ENCODE measurements at places on chromosomes 1 and 21. TPM values are rescaled to one million over a fixed set of nuclear protein-coding genes. Genes with fewer than 3 reads are reported as not detected.

The MFSD2A gene
- total RNA-seq, result 1.8 TPM

The CFHR3 gene
- total RNA-seq, result 0.03 TPM

The MFAP2 gene
- 0.41 TPM for total RNA-seq

The MYOG gene
- total RNA-seq, result not detected

The APOBEC4 gene
- total RNA-seq, result not detected

The GPATCH3 gene
- 5.0 TPM for total RNA-seq

The BEST4 gene
- 0.05 TPM for total RNA-seq

The PTGFR gene
- 11.0 TPM for total RNA-seq

The TMEM69 gene
- total RNA-seq, result 41.8 TPM

The CCDC30 gene
- 1.8 TPM for total RNA-seq

The FBLIM1 gene
- total RNA-seq, result 31.2 TPM

The PRDM16 gene
- total RNA-seq, result 1.5 TPM
